ENCODE measurements at places on chromosomes 4 and X. TPM values are rescaled to one million over a fixed set of nuclear protein-coding genes. Genes with fewer than 3 reads are reported as not detected.
A peak's percentile ranks its signal among the peaks of the same experiment; 100 is the strongest.

DNA sequence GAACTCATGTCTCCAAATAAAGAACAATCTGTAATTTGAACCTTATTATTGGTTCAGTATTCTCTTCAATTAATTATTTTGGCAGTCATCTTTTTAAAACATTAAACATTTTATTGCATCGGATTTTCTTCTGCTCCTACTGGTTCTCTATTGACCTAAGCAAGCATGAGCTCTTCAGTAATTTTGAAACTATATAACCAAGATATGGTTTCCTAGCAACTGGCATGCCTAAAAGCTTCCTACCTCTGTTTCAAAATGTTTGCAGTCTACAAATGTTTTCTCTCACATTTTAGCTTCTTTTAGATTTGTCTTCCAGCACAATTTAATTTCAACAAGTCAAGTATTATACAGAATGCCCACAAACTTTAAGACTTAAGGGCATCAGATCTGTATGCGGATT, 371.3 kb downstream of the GPM6A start:
- DNase-seq: no peak

DNA sequence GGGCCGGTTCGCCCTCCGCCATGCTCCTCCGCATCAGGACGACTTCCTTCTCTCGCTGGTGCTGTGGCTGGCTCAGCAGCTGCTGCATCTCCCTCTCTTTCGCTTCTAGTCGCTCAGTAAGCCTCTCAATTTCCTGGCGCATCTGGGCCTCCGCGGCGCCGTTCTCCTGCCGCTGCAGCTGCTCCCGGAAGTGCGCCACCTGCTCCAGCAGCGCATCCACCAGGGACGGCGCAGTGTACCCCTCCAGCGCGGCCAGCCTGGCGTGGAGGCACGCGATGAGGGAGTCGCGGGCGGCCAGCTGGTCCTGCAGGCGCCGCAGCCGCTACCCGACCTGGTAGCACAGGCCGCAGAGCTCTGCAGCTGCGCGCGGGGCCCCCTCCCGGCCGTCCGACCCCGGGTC, 97.4 kb upstream of the MED14 start:
- no peak for DNase-seq

Gene TCEAL4
- 104 TPM for total RNA-seq

DNA sequence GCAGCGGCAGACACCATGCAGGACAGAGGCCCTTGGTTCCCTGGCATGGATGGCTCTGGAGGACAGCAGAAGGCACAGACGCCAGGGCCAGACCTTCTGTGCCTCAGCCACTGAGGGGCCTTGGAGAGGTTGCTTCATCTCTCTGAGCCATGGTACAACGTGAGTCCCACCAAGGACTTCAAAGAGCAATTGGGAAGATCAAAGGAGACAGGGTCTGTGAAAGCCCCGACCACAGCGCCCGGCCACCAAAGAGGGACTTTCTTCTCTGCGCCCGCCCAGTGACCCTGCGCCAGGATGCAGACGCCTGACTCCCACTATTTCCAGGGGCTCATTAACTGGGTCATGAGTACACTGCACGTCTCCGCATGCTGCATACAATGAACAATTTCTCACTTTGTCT, 174.0 kb downstream of the AFAP1 start:
- no peak for DNase-seq

Gene NPY2R
- total RNA-seq: not detected

GRCh38 chr4:143404555-143404954, 67.9 kb downstream of the GAB1 start:
- no peak for DNase-seq

DNA sequence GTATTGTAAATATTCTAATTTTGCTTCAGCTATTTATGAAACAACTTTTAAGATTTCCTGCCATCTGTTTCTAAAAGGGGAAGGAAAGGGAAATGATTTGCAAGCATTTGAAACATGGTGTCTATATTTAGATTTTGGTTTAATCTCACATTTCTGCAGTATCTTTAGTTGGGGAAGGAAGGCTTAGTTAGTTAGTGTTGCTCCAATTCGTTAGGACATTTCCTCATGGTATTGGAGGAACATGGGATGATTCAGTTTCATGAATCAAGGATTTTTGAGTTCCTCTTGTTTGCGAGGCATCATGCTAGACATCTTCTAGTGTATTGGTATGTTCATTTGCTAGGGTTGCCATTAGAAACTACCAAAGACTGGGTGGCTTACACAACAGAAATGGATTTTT, 20.5 kb upstream of the TMEM192 start:
- DNase-seq: no peak

DNA sequence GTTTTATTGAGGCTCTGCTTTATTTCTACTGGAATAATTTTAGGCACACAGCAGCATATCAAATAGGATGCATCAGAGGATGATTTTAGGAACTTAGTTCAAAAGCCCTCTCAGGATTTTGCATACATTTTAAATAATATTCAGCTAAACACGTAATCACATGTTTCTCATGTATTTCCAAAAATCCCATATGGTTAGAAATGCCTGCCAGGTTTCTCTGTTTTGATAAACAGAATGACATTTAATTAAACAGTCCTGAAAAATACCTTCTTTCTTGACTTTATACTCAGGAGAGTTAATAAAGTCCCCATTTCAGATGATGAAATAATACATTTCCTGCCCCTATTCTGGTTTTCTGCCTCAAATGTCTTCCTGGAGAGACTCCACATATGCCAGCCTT, 86.5 kb upstream of the AMELX start:
- no peak for DNase-seq

GRCh38 chr4:88605736-88606135, 13.5 kb downstream of the HERC3 start:
- no peak for DNase-seq

Gene HTN3
- not detected for total RNA-seq

DNA sequence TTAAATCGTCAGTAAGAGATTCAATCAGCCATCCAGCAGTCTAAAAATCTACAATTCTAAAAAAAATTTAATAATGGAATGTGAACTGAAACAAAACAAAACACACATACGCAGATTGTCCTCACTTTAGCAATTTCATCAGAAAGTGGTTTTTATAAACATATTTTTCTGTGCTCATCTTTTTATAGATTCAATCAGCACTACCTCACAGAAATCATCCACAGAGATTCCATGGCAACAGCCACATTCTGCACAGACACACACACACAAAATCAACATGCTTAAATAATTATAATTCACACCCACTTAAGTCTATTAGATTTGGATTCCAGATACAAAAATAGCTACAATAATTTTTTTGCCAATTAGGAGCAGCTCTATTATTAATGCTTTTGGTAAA, 149.0 kb upstream of the KCNIP4 start:
- no peak for DNase-seq

- DNase-seq: no peak
Observed at GRCh38 chrX:55867708-55868107, 150.2 kb downstream of the RRAGB start.

DNA sequence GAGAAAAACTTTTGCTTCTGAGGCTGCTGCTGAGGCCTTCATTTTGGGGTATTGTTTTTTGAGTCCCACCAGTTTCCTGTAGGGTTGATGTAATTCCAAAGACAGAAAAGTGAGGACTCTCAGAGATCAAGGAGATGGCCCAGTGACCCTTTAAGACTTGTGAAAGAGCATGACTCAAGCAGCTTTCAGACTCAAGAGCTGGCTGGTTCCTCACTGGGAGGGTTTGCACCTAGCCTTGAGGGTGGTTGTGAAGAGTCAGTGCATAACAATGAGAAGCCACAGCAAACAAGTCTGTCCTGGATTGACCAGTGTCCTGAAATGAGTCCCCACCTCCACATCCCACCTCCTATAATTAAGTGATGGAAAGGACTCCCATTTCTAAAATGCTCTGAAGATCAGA, 89.2 kb downstream of the NHS start:
- no peak for DNase-seq

- no peak for DNase-seq
Observed at GRCh38 chrX:123303429-123303828, 119.4 kb downstream of the GRIA3 start.

Gene NKX3-2
- total RNA-seq: 0.12 TPM

GRCh38 chr4:158914218-158914617, 145.4 kb downstream of the FNIP2 start:
- DNase-seq: no peak

DNA sequence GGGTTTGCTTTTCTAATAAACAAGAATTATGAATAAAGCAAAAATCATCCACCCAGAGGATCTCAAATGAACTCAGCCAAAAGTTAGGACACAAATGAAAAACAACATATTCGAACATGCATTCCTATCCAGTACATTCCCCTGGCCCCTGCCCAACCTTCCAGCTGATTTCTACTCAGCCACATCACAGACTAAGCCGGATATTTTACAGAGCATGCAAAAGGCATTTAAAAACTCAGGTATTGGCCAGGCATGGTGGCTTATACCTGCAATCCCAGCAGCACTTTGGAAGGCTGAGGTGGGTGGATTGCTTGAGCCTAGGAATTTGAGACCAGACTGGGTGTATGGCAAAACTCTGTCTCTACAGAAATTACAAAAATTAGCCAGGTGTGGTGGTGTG, 54.6 kb downstream of the RELL1 start:
- no peak for DNase-seq

- peak; percentile 86 for DNase-seq
Observed at GRCh38 chrX:47515941-47516665, 33.1 kb upstream of the ZNF41 start.

- DNase-seq: no peak
Observed at GRCh38 chr4:139144911-139145551, 32.0 kb downstream of the ELF2 start.

Gene MAGEC2
- total RNA-seq: not detected

Gene MTHFD2L
- total RNA-seq: 57.6 TPM

Gene AR
- 9.7 TPM for total RNA-seq

Gene GPRASP1
- 0.94 TPM for total RNA-seq

DNA sequence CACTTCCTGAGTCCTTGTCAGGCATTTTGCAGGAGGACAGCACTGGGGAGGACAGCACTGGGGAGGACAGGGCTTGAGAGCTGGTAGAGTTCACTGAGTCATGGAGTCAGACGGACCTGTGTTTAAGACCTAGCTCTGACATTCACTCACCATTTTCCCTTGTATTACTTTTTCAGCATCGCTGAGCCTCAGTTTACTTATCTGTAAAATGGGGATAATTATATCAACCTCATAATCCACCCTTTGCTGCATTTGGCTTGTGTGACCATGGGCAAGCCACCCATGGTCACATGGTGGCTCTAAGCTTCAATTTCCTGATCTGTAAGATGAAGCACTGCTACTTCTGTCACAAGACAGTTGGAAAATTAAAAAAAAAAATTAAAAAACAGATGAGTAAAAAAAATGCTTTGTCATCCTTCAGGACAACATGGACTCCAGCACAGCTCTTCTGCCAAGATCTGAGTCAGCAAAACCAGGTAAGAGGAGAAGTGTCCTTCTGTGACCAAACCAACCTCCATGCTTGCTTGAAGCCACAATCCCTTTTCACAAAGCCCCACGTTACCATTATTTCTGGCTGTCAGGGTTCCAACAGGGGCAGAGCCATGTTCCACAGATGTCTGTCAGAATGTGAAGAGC, 275.5 kb downstream of the RAB28 start:
- no peak for DNase-seq

Gene G3BP2
- total RNA-seq: 112 TPM

DNA sequence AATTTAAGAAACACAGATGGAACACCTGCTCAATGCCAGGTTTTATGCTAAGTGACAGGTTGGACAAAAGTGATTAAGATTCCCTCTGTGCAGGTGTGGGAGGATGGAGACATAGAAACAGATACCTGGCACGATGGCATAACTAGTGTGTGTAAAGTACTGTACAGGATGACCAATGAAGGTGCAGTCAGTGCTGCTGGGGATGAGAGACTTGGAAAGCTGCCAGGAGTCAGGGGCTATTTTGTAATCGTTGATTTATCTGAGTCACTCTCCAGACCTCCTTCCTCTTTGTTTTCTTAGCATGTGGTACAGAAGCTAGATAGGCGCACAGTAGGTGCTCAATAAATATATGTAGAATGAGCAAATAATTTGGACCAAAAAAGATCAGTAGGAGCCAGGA, 58.2 kb downstream of the CWH43 start:
- no peak for DNase-seq

Gene PIN4
- total RNA-seq: 50.8 TPM

Gene SHROOM4
- not detected for total RNA-seq

Gene SAGE1
- total RNA-seq: not detected

DNA sequence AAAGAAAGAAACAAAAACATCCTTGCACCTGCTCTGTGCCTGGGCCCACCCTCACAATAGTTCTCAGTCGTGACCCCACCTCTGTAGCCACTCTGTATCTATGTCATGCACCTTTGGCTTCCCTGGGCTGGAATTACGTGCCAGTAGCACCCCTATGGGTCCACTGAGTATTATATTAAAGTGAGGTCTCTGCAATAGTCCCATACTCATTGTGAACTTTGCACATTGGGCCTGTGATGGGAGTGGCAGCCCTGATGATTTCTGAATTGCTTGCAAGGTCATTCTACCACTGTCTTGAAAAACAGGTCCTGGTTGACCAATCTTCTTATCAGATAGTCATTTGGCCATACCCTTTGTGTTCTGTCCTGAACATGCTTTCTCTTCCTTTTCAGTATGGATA, 1012.1 kb downstream of the RAB28 start:
- no peak for DNase-seq

DNA sequence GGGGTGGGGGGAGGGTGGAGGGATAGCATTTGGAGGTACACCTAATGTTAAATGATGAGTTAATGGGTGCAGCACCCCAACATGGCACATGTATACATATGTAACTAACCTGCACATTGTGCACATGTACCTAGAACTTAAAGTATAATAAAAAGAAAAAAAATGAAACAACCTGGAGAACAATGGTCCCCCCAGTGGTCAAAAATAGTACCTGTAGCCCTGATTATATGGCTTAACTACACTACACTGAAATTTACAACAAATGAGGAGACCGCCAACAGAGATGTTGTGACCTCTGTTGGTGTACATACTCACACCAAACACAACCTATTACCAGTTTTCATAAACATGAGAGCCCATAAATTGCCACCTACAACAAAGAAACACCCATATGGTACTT, 7.3 kb upstream of the MAGEE1 start:
- DNase-seq: no peak

Gene SATL1
- total RNA-seq: 0.17 TPM

GRCh38 chrX:139538907-139539790, 8.6 kb downstream of the F9 start:
- no peak for DNase-seq

Gene TCP11X2
- not detected for total RNA-seq

Data from NCI-H460 (cell line).